NCI-H1694 (cell line): ENCODE measurements at places on chromosomes 3 and 15.

DNA sequence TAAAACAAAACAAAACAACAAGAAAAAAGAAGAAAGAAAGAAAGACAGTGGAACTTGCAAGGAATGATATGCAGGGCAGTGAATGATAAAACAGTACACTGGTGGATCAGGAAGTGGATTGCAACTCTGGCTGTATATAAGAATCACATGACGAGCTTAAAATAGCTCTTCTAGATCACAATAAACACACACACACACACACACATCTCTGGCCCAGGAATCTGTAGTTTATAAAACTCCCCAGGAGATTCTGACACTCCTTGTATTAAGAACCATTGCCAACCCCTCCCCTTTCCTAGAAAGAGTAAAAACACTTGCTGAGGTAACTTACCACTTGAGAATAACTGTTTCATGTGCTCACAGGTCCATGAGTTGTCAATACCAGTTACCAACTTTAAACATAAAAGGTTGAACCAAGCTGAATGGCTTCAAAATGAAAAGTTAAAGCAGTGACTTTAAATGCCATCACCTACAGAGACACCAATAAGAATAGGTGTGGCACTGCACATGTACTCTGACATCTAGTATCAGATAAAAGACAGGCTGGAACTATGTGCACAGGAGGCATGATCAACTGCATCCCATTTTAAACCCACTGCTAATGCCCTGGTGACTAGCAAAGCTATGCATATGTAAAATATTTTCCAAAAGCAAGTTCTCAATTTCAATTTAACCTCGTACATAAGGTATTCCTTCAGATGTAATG lies 3.9 kb downstream of the CPOX start:
- no peak for DNase-seq

GRCh38 chr3:34351882-34352777 lies 553.7 kb downstream of the PDCD6IP start:
- DNase-seq: no peak

GRCh38 chr3:175297216-175297615 lies 438.1 kb downstream of the NAALADL2 start:
- no peak for DNase-seq

- no peak for DNase-seq
These were observed 347.9 kb downstream of the MCTP2 start for GRCh38 chr15:94579286-94579685.

DNA sequence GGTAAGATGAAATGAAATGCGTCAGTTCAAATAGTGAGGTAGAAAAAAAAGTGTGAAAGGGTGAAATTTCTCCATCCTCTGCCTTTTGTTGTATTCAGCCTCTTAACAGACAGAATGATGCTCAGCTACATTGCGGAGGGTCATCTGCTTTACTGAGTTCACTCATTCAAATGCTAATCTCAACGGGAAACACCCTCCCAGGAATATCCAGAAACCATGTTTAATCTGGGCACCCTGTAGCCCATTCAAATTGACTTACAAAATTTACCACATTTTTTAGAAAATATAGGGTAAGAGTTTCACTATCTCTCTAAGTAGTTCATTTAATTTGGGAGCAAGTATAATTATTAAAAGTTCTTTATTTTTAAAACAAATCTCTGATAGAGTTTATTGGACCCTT lies 42.9 kb downstream of the C3orf38 start:
- no peak for DNase-seq

DNA sequence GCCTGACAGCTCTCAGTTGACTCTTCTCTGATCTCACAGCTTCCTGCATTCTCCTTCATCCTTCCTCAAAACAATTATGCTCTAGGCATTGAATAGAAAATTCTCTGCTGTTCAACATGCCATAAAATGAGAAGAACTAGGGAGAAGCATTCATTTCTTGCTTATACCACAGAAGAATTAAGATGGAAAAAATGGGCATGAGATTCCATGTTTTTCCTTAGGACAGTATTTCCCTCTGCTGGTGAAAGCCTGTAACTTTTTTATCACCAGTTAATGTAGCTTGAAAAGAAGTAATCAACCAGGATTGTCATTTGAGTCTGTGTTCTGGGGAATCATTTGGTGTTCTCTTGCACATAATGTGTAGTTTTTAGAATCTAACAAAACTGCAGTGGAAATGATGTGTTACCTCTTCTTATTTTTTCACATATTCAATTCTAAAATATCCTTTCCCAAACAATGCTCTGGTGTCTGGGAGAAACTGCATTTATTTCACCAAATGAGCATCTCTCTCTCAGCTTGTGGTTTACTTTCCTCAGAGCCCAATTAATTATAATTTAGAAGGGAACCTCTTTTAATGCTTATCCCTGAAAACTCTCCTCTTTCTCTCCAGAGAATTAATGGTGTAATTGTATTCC lies 92.8 kb upstream of the DCBLD2 start:
- peak; percentile 23 for DNase-seq
